ENCODE measurements at places on chromosomes 3 and 15. TPM values are rescaled to one million over a fixed set of nuclear protein-coding genes. Genes with fewer than 3 reads are reported as not detected.

GRCh38 chr3:47079432-47079831, 84.5 kb downstream of the SETD2 start:
- no peak for DNase-seq

GRCh38 chr3:157865352-157866000, 240.7 kb downstream of the SHOX2 start:
- DNase-seq: no peak

DNA sequence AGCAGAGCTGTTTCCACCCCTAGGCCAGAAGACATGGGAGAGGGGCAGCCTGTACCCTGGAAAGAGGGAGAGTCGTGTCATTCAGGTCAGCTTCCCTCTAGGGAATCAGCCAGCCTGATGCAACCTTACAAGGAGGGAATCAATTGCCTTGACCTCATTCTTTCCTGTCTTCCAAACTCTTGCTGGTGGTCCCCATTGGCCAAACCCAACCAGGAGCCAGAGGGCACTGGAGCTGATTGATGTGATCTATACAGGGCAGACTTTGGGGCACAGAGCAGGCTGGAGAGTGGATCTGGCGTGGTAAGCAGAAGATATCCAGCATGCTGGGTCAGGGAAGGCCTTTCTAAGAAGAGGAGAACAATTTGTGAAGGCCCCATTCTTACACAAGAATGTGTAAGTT, 19.1 kb upstream of the MAGEF1 start:
- no peak for DNase-seq

DNA sequence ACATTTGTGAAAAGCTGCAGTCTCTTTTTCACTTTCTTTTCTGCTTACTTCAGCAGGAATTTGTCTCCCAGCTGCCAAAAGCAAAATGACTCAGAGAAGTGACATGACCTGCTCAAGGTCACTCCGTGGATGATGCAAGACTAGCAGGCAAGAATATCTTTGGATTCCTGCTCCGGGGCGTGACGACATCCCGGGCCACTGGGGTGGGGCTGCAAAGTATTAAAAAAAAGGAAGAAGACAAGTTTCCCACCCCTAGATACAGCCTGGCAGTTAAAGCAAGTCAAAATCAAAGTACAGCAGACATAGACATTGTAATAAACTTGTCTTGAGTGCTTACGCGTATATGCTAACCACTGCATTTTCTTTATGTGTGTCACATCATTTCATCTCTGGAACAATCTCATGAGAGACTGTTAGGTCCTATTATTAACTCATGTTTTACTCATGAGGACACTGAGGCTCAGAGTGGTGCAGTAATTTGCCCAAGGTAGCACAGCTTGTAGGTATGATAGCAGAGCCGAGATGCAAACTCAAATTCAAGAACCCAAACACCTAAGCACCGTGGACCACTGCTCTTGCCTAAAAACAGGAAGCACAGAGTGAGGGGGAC, 485.2 kb upstream of the PROK2 start:
- DNase-seq: peak; percentile 66

- DNase-seq: no peak
These were observed 41.3 kb upstream of the ZBED2 start for GRCh38 chr3:111636366-111636885.

DNA sequence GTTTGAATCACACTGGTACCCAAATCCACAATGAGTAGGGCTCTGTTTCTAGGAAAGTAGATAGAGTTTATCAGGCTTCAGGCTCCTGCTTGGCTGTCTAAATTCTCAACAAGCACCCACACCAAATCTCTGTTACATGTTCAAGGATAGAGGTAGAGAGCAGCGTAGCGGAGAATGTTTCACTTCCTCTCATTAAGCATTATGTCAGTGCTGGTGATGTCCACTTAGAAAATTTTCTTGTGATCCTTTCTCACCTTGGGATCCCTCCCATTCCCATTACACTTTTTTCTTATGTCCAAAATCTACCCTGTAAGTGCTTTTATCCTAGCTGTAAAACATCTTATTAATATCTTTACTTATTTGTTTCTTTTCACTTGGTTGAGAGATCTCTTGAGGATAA, 34.7 kb upstream of the GCSAM start:
- DNase-seq: no peak

DNA sequence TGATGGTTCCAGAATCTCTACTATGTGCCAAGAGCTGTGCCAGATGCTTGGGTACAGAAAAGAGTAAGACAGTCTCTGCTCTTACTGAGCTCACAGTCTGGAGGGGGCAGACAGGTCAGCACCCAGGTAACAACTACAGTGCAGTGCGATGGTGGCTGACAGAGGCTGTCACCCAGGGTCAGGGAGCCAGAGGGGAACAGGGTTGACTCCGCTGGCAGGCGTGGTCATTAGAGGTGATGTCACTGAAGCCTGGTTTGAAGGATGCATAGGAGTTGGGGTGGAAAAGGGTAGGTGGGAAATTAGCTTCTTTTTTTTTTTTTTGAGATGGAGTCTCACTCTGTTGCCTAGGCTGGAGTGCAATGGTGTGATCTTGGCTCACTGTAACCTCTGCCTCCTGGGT, 31.5 kb downstream of the GNB5 start:
- no peak for DNase-seq

- no peak for DNase-seq
These were observed 185.3 kb downstream of the CFAP20DC start for GRCh38 chr3:58864480-58864879.

DNA sequence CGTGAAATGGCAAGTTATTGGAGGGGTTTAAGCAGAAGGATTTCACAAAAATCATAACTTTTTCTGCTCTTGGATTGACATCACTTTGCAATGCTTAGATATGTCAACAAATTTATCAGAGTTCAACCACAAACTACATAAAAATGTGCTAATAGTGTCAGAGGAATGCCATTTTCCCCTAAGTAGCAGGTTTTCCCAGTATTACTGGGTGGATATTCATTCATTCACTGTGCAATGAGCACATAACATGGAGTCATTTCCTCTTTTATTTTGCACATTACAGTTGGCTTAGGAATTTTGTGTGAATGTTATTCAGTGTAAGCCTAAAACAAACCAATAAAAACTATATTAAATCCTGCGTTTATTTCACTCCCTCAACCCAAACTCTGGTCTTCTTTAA, 537.3 kb upstream of the MCTP2 start:
- no peak for DNase-seq

GRCh38 chr15:62770752-62771151, 271.8 kb upstream of the TPM1 start:
- DNase-seq: no peak

GRCh38 chr3:134085034-134085775, 55.5 kb upstream of the SLCO2A1 start:
- DNase-seq: no peak

The SLC22A14 gene
- total RNA-seq: not detected

The GOLGA8T gene
- 0.22 TPM for total RNA-seq

The CCK gene
- not detected for total RNA-seq

The PTPRG gene
- total RNA-seq: 26.0 TPM

The ZBED2 gene
- not detected for total RNA-seq

The SLC6A1 gene
- total RNA-seq: 0.36 TPM

The C3orf85 gene
- total RNA-seq: 31.9 TPM

The IP6K2 gene
- total RNA-seq: 112 TPM

The ZBTB47 gene
- 11.8 TPM for total RNA-seq

Data from left colon (tissue), 2 donors.